GM12878 (cell line): ENCODE measurements at places on chromosomes 7 and 10. TPM values are rescaled to one million over a fixed set of nuclear protein-coding genes. Genes with fewer than 3 reads are reported as not detected.

Gene KDM7A
- 0.95 and 1.5 TPM in 2 replicates for total RNA-seq

Gene HOXA4
- total RNA-seq, result not detected in 2 replicates

Gene IGF2BP3
- total RNA-seq, result 48.5 and 49.7 TPM in 2 replicates

Gene SUN3
- total RNA-seq, result not detected in 2 replicates

Gene WNT16
- total RNA-seq, result 0.16 TPM in 1 of 2 replicates, not detected in the other

Gene ATAD1
- 37.7 and 48.9 TPM in 2 replicates for total RNA-seq

Gene PNLIPRP1
- total RNA-seq, result 0.74 and 1.5 TPM in 2 replicates

Gene COL13A1
- not detected in 2 replicates for total RNA-seq

Gene SFTPA2
- 3.4 and 4.2 TPM in 2 replicates for total RNA-seq

Gene STOX1
- total RNA-seq, result 0.58 and 0.67 TPM in 2 replicates

Gene FAM25A
- not detected in 2 replicates for total RNA-seq

Gene CALML5
- not detected in 2 replicates for total RNA-seq

Gene MAP3K8
- total RNA-seq, result 41.3 and 41.7 TPM in 2 replicates

Gene ANKRD61
- 0.18 TPM in 1 of 2 replicates, not detected in the other for total RNA-seq

Gene HOXA3
- total RNA-seq, result 0.08 TPM in 1 of 2 replicates, not detected in the other

Gene MYO3A
- not detected in 2 replicates for total RNA-seq

Gene CALHM1
- total RNA-seq, result 0.31 and 0.40 TPM in 2 replicates

Gene SLC13A1
- total RNA-seq, result 0.10 TPM in 1 of 2 replicates, not detected in the other
